ENCODE measurements at places on chromosomes 3 and 15.

DNA sequence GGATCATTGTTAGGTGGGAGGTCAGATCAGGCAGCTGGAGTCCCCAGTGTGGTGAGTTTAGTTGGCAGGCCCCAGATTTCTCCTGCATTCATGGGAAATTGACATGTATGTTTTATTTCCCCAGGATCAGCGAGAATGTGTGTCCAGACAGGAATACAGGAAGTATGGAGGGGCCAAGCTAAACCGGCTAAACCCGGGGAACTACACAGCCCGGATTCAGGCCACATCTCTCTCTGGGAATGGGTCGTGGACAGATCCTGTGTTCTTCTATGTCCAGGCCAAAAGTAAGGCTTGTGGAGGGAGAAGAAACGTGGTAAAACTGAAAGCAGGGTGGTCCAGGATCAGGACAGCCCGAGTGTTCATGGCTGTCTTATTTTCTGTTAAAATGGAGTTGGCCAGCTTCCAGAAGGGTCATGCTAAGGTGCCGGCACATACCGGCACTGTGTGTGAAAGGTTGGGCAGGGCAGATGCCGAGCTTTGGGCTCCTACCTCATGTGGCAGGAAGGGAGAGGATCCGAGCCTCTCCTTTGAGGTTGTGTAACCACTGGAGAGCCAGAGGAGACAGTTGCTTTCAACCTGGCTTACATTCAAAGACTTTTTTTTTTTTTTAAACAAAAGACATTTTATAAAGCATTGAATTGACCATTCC lies 83.1 kb downstream of the PGPEP1L start:
- no peak for DNase-seq

DNA sequence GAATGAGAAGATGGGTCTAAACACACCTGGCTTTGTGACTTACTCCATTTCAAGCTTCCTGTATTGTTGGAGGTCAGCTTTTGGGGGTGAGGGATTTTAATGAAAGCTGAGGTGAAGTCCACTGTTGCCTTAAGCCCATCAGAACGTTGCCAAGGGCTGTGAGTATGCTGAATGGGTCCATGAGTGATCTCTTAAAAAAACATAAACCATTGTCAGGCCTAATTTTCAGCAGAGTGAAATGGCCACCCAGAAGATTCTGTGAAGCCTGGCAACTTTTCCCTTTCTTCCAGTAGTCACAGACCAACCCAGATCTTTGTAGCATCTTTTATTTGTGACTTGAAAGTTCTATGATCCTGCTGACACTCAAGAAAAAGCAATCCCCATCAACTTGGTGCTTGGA lies 87.0 kb downstream of the SMAD3 start:
- DNase-seq, result no peak

DNA sequence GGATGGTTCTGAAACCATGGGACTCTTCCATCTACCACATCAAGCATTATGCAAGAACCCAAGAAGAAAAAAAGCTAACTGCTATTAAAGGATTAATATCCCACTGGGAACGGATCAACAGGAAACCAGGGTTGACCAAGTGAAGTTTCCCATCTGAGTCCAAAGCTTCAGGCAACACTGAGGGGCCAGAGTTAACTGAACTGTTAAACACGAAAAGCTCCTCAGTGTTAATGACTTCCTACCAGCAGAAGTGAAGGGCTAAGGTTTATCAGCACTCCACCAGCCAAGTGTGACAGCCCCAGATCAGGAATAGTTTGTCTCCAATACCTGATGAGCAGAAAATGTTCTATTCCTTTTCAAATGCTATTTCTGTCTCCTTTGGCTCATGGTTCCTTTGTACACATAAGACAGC lies 36.7 kb downstream of the PTPN9 start:
- DNase-seq, result no peak

DNA sequence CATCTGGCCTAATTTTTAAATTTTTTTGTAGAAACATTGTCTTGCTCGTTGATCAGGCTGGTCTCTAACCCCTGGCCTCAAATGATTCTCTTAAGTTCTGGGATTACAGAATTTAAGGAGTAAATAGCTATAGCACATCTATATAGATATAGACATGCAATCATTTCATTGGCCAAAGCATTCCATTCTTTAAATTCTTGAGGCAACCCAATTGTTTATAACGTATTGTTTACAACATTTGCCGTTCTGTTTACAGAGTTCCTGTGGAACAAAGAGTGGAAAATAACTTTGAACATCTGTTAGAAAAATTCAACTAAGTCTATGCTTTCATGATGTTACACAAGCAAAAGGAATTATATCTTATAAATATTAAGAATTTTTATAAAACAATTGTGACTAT lies 205.2 kb upstream of the ROBO2 start:
- no peak for DNase-seq

- peak; percentile 25 for DNase-seq
Observed at GRCh38 chr15:66144978-66145725, 108.4 kb downstream of the MEGF11 start.

GRCh38 chr3:65742914-65743313 lies 295.8 kb downstream of the MAGI1 start:
- DNase-seq, result no peak

DNA sequence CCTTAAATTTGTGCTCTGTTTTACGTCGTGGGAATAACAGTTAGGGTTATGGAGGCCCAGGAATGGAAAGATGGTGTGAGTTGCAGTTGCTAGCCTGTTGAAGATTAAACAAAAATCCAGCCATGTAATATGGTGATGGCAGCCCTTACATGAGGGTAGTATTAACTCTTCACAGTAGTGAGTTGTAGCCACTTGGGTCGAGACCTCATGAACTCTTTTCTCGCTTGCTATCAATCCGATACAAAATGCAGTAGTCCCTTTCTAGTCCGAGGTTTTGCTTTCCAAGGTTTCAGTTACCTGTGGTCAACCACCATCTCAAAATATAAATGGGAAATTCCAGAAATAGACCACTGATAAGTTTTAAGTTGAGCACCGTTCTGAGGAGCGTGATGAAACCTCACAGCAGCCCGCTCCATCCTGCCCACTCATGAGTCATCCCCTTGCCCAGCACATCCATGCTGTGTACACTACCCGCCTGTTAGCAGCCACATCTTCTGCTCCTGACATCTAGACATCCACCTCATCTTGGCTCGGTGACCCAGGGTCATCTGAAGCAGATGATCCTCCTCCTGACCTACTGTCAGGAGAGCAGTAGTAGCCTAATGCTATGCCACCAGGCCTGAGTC lies 177.9 kb downstream of the CDIN1 start:
- no peak for DNase-seq

GRCh38 chr3:13146643-13147143 lies 73.5 kb upstream of the IQSEC1 start:
- DNase-seq, result no peak

GRCh38 chr3:127822682-127823425 lies 539 bp upstream of the MGLL start:
- DNase-seq, result peak; percentile 48

DNA sequence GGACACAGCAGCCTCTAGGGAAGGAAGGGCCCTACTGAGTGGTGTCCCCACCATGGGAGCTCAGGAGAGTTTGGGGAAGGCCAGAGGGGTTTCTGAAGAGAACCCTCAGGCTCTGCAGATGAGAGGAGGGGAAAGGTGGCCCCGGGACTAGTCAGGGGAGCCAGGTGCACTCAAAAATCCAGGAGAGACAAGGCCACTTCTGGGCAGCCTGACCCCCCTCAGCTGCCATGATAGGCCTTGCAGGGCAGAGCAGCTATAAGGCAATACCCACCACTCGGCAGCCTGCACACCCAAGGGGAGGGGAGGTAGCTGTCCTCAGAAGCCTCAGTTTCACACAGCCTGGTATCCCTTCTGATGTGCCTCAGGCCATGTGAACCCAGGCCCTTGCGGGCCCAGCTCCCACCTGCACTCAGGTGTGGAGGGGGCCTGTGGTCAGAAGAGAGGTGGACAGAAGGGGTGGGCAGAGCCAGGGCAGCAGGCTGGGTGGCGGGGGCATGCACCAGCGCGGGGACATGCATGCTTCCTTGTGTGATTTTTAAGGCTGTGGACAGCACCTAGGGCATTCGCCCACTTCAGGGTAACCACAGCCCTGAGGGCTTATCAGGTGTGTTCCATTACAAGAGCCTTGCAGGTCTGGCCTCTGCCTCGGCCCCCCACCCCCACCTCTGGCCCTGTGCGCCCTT lies 34.6 kb downstream of the SRPRB start:
- no peak for DNase-seq

DNA sequence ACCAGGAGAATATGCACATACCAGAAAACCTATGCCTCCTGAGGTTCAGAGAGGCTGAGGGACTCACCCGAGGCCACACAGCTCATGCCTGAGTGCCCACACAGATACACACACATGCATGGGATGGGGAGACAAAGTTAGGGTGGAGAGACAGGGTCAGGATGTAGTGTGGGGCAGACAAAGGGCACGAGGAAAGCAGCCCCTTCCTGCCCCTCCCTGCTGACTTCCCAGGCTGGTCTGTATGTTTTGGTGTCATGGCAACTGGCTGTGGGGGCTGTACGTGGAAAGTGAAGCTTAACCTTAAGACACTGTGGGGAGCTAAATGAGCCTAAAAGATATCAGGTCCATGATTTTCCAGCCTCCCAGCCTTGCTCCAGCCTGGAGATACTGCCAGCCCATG lies 57.8 kb downstream of the EPHB3 start:
- no peak for DNase-seq

- DNase-seq, result no peak
Observed at GRCh38 chr3:144053121-144053520, 81.5 kb downstream of the DIPK2A start.

DNA sequence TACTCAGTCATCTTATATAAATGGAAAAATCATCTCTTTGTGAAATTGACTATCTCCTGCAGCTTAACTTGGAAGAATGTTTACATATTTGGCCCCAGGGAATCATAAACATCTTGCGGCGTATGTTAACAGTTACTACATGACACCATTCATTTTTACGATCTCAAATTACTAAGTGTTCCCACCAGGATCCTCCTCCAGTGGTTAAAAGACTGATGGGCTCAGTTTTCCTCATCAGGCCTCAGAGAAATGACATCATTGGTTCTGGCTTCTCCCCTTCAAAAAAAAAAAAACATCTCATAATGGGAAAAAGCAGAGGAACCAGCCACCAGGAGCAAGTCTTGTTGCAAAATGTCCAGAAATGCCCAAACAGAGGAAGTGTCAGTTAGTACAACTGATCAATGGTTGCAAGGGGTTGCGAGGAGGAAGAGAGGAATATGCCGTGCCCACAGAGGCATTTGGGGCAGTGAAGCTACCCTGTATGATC lies 70.5 kb upstream of the LIPC start:
- DNase-seq, result no peak

DNA sequence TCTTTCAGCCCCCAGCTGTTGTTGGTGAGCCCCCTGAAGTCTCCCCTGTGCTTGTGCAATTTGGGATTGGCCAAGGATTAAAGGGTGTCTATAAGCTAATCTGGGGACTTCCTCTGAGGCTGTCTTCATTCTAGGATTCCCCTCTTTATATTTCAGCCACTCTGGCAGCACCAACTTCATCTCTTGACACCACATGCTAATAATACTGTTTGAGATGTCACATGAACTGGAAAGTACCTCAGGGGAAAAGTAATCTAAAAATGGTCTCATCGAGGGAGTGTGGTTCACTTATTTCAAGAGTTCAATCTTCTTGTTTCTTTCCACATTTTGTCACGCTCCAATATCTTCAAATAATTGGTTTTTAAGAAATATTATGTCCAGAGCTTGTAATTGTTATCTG lies 279.2 kb upstream of the TMC3 start:
- no peak for DNase-seq

DNA sequence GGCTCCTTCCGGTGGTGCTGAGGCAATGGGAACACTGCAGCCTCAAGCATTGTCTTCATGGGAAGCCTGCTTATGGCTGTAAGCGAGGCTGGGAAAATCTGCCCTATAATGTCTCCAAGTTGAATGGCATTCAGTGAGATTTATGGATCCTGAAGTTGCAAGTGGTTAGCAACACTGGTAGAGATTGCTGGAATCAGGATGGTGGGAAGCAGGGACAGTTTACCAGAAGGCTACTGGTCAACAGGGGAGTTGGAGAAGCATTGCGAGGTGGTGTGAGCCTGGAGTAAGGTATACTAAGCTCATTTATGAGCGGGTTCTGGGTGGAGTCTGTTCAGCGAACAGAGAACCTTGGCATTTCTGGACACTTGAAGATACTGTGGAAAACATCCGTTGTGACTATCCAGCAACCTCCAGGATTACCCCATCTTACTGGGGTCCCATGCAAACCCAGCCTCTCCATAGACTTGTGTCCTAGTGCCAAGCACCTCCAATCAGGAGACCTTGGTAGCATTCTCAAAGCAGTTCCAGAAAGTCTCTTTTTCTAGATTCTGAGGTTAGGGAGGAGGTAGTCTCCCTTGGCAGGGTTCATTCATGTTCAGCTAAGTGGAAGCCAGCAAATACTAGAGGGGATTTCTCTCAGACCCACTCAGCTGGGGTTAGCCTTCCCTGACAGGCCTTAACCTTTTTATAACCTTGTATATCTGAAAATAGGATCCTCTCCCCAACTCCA lies 7.3 kb downstream of the RPSA start:
- DNase-seq, result no peak

- DNase-seq, result peak; percentile 48
Observed at GRCh38 chr15:92733934-92734521, 78.5 kb upstream of the FAM174B start.

DNA sequence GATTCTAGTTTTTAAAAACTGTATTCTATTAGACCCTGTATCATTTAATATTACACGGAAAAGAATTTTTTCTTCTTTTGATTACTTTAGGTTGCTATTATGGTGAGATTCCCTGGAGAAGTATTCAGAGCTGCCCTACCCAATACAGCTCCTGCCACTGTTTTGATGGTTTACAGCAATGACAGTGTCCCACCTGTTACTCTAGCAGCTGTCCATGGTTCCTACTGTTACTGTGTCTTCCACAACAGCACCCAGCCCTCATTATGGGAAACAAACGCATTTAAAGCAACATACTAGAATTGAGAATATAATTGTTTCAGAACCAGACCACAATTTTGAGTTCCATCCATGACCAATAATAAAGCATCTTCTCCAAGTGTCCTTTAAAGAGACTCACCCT lies 450.7 kb downstream of the SHQ1 start:
- DNase-seq, result no peak

DNA sequence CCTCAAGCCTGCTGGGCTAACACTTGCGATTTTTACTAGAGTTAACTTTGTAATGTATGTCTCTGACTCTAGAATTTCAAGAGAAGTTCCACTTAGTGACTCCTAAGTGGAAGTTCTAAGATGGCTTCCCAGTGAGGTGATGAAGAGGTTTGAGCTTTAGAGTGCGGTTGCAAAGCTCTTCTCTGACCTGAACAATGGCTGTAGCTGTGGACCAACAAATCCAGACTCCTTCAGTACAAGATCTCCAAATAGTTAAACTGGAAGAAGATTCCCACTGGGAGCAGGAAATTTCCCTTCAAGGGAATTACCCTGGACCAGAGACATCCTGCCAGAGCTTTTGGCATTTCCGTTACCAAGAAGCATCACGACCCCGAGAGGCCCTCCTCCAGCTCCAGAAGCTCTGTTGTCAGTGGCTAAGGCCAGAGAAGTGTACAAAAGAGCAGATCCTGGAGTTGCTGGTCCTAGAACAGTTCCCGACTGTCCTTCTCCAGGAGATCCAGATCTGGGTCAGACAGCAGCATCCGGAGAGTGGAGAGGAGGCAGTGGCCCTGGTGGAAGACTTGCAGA lies 22.3 kb downstream of the WDR73 start:
- DNase-seq, result no peak

- DNase-seq, result no peak
Observed at GRCh38 chr3:35772381-35773015, 133.2 kb downstream of the ARPP21 start.

All from BE2C (cell line).